ENCODE measurements at places on chromosomes 4 and X.

DNA sequence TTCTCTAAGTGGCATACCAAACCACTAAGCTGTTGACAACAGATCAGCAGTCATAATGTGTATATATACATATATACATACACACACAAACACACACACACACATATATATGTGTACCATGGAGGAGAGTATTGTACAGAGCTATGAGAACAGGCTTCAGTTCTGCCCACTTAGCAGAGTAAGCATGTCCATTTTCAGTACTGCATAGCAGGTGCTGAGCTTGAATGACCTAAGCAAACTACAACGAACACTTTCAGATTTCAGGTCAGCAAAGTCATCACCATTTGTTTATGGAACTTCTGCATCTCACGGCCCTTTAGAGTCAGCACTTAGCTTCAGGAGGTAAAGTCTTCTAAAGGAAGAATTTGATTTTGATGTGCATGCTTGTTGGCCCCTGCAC lies 735.8 kb upstream of the ATOH1 start:
- no peak for DNase-seq

GRCh38 chrX:48890296-48890925 lies 7.2 kb downstream of the TIMM17B start:
- no peak for DNase-seq

- no peak for DNase-seq
Measured at GRCh38 chrX:13733506-13733905, 914 bp downstream of the TRAPPC2 start.

DNA sequence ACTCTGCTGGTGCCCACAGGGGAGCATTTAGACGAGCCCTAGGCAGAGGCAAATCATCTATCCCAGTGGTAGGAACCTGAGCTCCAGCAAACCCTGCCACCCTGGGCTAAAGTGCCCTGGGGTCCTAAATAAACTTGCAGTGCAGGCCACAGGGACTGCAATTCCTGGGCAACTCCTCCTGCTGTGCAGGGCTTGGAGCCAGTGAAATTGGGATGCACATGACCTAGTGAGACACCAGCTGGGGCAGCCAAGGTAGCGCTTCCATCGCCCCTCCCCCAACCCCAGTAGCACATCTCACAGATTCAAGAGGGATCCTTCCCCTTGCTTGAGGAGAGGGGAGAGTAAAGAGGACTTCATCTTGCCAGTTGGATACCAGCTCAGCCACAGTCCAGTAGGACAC lies 44.1 kb downstream of the CHRNA9 start:
- no peak for DNase-seq

- no peak for DNase-seq
Measured at GRCh38 chr4:165906272-165906671, 33.2 kb downstream of the TLL1 start.

DNA sequence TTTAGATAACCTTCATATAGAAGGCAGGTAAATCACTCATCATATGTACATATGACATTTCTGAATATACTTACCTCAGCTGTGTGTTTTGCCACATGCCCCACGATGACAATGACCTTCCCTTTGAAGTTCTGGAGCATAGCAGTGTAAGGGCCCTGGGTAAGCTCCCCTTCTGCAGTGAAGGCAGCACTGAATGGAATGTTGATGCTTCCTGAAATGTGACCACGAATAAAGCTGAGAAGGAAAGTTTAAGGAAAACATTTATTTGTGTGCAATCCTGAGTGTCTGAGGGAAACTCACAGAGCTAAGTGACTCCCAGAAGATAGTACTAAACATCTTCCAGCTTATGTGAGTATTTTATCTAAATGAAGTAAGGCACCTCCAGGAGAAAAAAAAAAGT lies 200.1 kb downstream of the NPNT start:
- DNase-seq = no peak

DNA sequence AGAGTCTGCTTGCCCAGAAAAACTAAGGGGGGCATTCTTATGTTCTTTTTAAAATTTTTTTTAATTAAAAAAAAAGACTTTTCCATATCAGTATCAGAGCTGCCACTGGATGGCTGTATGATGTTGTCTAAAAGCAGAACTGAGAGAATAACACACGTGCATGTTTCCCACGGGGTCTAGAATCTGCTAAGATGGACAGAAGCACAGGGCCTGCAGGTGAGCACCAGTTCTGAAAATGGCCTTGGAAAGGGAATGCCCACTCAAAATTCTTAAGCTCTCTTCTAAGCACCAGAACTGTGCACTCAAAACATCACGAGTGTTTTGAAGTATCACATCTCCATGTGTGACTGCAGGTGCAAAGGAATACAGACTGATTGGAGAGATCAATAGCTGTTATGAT lies 61.1 kb downstream of the ARAP2 start:
- DNase-seq = no peak

DNA sequence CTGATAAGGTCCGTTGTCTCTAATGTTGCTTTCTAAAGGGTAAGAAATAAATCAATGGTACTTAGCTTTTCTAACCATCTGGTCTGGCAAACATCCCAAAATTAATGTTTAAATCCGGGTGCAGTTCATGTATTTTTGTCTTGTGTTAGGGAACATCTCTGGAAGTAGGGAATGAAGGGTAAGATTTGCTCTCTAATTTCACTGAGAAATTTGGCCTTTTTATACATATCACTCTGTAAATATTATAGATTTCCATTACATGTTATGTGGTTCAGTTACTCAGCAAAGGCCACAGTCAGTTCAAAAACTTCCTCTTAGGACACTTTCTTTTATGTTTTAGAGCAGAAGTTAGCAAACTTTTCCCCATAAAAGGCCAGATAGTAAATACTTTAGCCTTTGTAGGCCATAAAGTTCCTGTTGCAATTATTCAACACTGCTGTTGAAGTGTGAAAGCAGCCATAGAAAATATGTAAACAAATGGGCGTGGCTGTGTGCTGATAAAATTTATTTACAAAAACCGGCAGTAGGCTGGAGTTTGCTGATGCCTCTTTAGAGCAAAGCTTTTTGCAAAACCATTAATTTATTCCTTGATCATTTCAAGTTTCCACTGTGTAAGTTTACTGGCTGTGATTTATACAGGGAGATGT lies 218.1 kb downstream of the ANTXR2 start:
- peak; percentile 16 for DNase-seq

DNA sequence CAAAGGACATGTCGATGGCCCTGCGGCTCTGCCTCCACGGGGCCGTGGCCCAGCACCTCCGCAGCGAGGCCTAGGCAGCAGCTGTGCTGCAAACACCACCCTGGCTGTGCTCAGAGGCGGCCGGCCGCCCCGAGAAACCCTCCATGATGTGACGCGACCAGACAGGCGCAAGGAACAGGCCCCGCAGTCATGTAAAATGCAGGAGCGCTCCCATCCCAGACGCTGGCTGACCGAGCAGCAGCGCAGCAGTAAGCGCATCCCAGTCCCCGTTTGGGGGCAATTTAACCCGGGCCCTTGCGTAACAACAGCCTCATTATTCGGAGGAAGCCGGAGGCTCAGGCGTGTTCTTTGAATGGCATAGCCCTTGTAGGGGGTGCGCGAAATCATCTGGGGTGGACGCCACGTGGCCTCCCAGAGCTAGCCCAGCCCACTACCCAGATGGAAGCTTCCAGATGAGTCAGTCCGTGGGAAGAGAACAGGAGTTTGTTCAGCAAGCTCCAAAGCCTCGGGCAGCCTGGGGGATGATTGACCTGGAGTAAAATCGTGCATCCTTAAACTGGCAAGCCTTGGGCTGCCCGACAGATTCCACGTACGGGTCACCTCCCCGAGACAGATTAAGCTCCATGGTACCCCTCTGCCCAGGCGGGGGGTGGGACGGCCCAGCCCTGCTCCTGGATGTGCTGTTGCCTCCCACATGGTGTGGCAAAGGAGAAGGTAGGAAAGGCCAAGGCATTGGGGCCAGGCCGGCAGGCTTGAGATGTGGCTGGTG lies 124.0 kb downstream of the HMX1 start:
- no peak for DNase-seq

DNA sequence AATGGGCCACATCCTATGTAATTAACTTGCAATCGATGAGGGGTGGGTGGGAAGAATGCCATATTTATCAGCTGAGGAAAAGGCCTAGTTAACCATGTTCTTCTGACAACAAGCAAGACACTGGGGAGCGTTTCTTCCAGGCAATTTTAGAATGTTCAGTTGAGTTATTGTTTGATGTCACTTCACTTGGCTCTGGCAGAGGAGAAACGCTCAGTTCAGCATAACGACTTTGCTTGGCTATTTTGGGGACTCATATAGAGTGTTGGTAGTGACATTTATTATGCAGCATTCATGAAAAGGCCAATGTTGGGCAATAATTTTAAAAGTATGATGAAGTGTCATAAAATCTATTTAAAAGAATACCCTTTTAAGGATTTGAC lies 648 bp downstream of the SYNPO2 start:
- no peak for DNase-seq

GRCh38 chr4:48909697-48910096 lies 3.1 kb upstream of the OCIAD2 start:
- DNase-seq = no peak

DNA sequence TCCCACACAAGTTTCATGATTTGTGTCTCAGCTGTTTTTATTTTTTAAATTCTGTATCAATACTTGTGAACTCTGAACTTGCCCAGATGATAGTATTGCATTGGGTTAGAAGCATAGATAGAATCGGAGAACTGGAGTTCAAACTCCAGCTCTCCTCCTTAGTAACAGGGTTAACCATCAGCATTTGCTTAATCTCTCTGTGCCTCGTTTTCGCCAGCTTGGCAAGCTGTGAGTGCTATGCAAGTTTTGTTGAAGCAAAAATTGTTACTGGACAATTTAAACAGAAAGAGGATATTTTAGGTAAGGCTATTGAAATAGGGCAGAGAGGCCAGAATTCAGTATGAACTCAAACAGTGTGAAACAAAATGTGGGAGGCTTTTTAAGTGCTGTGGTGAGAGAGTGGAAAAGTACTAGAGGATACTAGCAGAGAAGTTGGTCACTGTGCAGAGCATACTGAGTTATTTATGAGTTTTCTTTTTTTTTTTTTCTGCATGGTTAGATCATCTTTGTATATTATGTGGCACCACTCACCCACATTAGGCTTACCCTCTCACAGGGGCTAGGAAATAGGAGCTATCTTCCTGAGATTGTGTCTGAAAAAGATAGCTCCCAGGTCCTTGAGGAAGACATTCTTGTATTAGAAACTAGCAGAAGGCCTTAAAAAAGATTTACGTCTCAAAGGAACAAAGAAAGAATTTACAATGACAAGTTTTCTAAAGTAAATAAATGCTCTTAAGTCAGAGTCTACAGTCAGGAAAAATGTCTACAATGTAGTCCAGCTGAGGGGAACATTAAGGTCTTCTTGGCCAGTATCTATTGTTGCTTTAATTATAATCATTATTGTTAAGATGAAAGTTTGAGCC lies 1126.6 kb downstream of the FAT4 start:
- peak; percentile 31 for DNase-seq

GRCh38 chr4:124879195-124879594 lies 166.7 kb upstream of the ANKRD50 start:
- no peak for DNase-seq

DNA sequence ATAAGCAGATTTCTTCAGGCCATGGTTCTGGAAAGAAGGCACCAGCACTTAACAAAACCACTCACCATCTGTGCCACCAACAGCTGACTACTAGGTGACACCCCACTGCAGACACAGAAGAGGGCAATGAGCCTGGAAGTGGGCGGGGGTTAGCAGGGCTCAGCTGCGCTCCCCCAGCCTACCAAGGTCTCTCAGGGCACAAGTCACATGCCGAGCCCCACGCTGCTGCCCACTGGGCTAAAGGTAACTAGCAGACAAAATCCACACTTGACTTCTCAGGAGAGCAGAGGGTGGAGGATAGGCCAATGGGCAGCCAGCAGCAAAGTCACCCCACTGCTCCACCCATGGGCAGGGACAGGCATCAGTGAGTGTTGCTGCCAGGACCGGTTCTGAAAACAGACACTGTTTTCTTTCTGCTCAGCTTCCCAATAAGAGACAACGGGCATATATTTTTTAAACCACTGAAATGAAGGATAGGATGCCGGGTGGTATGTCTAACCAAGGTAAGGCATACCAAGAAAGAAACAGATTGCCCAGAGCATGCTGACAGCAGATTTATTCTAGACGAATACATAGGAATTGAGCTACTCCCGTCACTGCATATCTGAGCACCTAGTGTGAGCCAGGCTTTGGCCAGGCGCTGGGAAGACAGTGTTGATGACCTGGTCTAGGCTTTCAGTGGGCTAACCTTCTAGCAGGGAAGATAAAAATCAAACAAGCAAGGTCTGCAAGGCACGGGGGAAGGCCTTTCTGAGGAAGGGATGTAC lies 20.1 kb downstream of the ACSL1 start:
- no peak for DNase-seq

DNA sequence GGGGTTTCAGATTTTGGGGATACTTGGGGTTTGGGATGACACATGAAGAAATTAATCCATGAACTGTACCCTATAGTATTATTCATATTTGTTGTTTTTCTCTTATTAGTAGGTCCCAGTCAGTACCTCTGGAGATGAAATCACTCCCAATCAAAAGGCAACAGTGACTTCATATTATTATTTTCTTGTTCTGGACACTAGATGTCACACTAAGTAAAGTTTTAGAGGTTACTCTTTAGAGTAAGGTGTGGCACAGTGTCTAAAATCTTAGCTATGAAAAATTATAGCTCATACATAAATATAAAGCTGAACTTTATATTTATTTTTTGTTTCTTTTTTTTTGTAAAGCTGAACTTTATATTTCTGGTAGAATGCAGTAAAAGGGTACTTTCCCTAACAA lies 35.1 kb downstream of the FAM114A1 start:
- no peak for DNase-seq

DNA sequence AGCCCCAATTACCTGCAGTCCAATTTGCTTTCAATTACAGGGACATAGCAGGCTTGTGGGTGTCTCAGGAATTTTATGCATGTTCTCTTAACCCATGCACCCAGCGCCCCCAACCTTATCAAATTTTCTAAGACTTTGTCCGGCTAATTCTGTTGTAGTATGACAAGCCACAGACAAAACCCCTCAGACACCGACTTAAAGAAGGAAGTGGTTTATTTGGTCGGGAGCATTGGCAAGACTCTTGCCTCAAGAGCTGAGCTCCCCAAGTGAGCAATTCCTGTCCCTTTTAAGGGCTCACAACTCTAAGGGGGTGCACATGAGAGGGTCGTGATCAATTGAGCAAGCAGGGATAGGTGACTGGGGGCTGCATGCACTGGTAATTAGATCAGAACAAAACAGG lies 28.7 kb upstream of the IL9R start:
- no peak for DNase-seq
